Activated CD4-positive, CD25-positive, alpha-beta regulatory T cell treated with anti-CD3 and anti-CD28 coated beads, Interleukin-2, amount 50 U/mL, for 16 hours (primary cell): ENCODE measurements at places on chromosomes 2 and 18.
A peak's percentile ranks its signal among the peaks of the same experiment; 100 is the strongest.

GRCh38 chr2:220664272-220665107, 907.6 kb downstream of the EPHA4 start:
- DNase-seq: no peak

DNA sequence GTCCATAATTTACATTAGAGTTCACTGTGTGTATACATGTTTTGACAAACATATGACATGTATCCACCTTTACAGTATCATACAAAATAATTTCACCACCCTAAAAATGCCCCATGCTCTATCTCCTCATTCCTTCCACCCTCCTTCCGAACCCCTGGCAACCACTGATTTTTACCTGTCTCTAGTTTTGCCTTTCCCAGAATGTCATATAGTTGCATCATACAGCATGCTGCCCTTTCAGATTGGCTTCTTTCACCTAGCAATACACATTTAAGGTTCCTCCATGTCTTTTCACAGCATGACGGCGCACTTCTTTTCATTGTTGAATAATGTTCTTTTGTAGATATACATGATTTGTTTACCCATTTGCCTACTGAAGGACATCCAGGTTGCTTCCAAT, 10.4 kb downstream of the LRPPRC start:
- DNase-seq: no peak

DNA sequence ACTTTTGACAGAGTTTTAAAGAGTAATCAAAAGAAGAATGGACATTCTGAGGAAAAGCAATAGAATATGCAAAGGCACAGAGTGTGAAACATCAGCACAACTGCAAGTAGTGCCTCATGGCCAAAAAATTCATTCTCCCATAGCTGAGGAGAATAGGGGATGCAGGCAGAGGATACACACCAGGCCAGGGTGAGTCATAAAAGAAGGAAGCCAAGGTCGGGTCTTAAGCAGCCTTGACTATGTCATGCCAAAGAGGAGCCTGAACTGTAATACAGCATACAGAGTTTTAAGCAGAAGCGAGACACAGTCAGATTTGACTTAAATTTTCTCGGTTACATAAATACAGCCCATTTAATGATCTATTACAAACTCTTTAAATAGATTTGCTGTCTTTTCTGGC, 165.0 kb downstream of the LNPK start:
- DNase-seq: no peak

DNA sequence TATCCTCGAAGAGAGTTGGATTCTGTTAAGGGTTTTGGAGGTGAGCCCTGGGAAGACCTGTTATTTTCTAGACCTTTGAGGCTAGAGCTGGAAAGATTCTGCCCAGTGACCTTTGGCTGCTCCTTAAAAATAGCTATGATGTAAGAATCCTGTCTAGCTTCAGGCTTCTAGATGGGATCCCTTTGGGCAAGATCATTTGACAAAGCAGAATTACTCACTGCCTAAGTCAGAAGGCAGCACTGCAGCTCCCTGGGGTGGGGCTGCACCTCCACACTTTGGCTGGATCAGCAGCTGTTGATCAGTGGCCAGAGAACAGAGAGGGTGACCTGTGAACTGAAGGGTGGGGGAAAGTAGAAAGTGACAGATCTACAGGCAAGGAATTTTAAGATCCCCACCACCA, 103.8 kb downstream of the ASAP2 start:
- DNase-seq: no peak

- DNase-seq: no peak
Measured at GRCh38 chr2:115414466-115414865, 972.0 kb downstream of the DPP10 start.

DNA sequence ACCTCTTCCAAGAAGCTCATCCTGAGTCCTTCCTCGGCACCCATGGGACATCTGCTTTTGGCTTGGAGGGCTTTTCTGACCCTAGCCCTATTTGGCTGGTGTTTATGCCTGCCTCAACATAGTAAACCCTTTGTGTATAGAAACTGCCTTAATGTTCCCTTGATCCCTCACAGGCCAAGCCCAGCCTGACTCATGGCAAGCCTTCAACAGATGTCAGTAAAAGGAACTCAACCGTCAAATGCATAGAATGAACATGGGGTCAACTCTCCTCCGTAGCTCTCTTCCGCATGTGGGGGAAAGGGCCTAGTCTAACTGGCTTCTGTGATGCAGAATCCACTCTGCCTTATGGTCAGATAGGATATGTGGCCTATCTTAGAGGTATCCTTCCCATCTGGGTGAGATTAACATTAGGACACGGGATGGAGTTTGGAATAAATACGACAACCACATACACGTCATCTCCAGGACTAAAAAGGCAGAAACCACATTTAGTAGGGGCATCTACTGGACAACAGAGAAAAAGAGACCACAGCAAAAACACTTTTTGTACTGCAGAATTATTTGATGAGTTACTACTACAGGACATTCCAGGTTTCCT, 2.5 kb upstream of the NPAS2 start:
- DNase-seq: no peak

GRCh38 chr2:237572021-237572741, 5.8 kb downstream of the PRLH start:
- peak; percentile 71 for DNase-seq

GRCh38 chr18:67864677-67865340, 348.3 kb upstream of the DSEL start:
- no peak for DNase-seq
